Hindlimb muscle (tissue), 1 donor: ENCODE measurements at places on chromosomes 16 and 17. TPM values are rescaled to one million over a fixed set of nuclear protein-coding genes. Genes with fewer than 3 reads are reported as not detected.
A peak's percentile ranks its signal among the peaks of the same experiment; 100 is the strongest.

- no peak for DNase-seq
These were observed 7.0 kb downstream of the ZNF598 start for GRCh38 chr16:2002406-2003230.

- DNase-seq, result no peak
These were observed 13.0 kb upstream of the DHRS11 start for GRCh38 chr17:36578671-36579070.

GRCh38 chr16:82995286-82995923 is 368.6 kb downstream of the CDH13 start:
- DNase-seq, result no peak

- DNase-seq, result no peak
These were observed 7.2 kb downstream of the DLX3 start for GRCh38 chr17:49987681-49988441.

- DNase-seq, result no peak
These were observed 179.1 kb upstream of the CACNG5 start for GRCh38 chr17:66655861-66656260.

DNA sequence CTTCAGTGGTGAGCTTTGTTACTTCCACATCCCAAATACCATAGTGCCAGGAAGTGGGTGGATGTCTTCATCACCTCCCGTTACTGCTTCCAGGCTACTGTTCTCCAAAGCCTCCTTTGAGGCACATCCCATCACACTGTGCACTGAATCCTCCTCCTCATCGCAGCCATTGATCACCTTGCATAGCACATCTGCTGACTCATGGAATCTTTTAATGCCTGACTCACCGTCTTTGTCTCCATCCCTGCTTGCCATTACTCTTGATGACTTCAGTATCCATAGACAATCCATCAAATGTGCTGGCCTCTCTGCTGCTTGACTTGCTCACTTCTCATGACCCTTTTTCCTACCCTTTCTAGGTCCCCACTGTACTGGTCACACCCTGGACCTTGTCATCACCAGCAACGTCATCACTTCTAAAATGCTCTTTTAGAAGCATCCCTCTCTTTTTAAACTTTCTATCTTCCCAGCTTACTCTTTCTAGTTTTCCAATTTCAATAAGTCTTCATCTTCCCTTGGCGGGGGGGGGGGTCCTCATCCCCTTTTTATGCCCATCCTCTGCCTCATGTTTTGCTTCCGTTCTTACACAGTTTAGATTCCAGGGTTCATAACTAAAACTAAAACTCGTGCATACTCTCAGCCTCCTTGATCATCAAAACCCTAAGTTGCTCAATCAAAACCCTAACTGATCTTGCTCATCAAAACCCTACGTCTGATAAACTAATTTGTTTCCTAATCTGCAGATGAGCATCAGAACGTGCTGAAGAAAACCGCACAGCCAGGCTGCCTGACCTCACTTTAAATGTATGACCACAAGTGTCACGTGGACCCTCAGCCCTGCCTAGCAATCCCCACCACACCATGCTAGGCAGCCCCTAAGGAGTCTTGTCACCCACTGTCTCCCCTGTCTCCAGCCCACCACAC is 289.7 kb upstream of the ZFHX3 start:
- DNase-seq, result no peak

GRCh38 chr16:70433458-70434103 is 5.3 kb downstream of the ST3GAL2 start:
- peak; percentile 43 for DNase-seq

GRCh38 chr17:6097005-6097279 is 26.8 kb downstream of the WSCD1 start:
- no peak for DNase-seq

DNA sequence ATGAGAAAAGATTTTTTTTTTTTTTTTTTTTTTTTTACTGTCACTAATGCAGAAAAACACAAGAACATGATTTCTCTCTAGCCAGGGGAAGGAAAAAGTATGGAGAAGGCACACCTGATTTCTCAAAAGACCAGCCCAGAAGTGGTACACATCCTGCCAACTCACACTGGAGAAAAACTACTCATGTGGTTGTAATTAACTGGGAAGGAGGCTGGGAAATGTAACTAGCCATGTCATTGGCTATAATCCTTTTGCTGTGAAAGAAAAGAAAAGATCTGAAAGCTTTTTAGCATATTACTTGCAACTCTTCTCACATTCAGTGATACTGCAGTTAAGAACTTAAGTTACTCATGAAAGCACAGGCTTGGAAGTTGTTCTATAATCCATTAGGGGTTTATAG is 195.9 kb upstream of the PMFBP1 start:
- DNase-seq, result no peak

DNA sequence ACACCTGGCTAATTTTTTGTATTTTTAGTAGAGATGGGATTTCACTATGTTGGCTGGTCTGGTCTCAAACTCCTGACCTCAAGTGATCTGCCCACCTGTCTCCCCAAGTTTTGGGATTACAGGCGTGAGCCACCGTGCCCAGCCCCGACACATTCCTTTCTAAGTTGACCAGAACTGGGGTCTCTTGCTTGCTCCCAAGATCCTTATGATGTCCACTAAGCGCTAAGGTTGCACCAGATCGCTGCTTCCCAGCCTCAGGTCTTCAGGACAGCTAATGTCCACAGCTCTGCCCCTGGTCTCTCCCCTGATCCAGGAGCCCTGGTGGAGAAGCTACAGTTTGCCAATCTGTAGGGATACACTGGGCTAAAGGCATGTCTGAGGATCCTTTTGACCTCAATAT is 29.5 kb downstream of the NSMCE1 start:
- no peak for DNase-seq

DNA sequence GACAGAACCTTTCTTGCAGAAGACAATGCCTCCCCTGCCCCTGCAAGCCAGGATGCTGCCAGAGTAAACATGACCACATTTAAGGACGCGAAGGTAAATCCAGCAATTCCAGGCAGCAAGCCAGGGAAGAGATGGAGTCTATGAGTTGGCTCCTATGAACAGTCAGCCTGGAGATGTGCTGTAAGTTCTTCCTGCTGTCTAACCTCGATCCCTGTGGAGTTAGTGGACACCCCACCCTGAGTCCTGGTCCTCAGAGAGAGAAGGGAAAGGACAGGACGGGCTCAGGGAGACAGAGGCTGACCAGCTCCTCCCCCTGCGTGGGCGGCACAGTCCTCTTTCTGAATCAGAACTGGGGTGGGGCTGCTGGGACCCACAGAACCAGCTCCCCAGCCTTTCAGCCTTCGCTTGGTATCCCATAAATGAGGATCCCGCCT is 24.9 kb downstream of the CDC42EP4 start:
- DNase-seq, result no peak

GRCh38 chr17:8745586-8746500 is 1.2 kb upstream of the CCDC42 start:
- peak; percentile 80 for DNase-seq

DNA sequence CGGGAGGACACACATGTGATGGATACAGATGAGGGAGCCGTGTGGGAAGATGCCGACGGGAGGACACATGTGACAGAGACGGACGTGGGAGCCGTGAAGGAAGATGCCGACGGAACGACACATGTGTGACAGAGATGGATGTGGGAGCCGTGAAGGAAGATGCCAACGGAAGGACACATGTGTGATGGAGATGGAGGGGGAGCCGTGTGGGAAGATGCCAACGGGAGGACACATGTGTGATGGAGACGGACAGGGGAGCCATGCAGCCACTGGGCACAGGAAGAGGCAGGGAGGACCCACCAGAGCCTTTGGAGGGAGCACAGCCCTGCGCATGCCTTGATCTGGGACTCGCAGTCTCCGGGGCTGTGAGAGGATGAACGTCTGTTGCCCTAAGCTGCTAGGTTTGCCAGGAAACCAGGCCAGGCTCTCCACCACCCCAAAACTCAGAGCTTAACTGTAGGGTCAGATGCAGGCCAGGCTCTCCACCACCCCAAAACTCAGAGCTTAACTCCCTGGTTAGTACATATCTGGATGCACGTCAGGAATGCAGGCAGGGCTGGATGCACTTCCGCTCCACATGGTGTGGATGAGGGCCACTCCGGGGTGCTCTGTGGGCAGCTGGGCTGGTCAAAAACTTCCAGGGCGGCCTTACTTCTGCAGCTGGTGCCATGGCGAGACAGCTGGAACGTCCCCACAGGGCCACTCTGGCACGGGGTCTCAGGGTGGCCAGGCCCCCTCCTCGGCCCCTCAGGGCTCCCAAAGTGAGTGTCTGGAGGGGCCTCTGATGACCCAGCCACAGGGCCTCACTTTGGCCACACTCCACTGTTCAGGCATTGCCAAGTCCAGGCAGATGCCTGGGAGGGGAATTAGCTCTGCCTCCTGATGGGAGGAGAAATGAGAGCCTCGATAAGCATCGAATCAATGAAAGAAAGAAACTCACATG is 47.7 kb upstream of the ZNF469 start:
- DNase-seq, result no peak

DNA sequence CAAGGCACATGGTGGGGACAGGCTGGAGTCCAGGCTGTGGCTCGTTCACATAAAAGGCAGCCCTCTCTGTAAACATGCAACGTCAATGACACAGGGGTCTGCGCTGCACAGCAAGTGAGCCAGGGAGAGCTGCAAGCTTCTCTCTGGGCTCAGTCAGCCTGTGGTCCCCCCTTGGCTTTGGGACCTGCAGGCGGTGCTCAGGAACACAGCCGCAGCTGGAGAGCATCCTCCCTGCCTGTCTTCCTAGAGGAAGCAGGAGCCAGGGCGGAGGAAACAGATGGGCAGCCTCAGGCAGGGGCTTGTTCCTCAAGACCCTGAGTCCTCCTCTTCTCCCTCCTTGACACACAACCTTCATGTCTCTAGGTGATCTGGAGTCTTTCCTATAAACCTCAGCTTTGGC is 228.0 kb downstream of the C16orf78 start:
- no peak for DNase-seq

GRCh38 chr16:50880926-50881325 is 139.0 kb downstream of the CYLD start:
- no peak for DNase-seq

- peak; percentile 45 for DNase-seq
These were observed 163.5 kb downstream of the CCT6B start for GRCh38 chr17:34797720-34798119.

- DNase-seq, result no peak
These were observed 206.2 kb downstream of the PRKCB start for GRCh38 chr16:24041834-24042631.

DNA sequence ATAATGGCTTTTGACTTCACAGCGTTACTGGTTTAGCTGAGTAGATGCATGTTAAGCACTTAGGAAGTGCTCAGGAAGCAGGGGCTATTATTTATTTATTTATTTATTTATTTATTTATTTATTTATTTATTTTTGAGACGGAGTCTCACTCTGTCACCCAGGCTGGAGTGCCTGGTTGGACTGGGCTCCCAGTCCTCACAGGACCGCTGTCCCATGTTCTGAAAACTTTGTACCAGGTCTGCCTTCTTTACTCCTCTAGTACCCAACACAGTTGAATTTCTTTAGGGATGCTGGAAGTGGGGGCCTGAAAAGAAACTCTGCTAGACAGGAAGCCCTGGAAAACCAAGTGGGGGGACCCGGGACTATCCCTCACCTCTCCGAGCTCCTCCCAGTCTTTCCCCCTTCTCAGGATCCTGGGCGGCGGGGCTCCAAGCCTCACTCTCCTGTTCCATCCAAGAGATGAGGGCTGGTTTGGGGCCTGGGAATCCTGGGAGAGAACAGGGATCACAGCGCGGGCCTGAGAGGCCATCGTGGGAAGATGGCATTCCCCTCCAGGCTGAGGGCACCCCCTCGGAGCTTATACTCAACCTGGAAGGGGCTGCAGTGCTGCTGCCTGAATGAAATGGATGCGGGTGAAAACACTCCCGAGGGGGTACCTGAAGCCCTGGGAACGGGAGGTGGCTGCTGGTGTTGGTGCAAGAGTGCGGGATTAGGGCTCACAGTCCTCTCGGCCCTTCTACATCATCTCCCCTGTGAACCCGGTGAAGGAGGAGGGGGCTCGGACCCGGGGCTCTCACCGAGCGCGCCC is 674 bp downstream of the ZNF688 start:
- DNase-seq, result peak; percentile 62

- DNase-seq, result no peak
These were observed 22.0 kb downstream of the UBN1 start for GRCh38 chr16:4869147-4869805.

DNA sequence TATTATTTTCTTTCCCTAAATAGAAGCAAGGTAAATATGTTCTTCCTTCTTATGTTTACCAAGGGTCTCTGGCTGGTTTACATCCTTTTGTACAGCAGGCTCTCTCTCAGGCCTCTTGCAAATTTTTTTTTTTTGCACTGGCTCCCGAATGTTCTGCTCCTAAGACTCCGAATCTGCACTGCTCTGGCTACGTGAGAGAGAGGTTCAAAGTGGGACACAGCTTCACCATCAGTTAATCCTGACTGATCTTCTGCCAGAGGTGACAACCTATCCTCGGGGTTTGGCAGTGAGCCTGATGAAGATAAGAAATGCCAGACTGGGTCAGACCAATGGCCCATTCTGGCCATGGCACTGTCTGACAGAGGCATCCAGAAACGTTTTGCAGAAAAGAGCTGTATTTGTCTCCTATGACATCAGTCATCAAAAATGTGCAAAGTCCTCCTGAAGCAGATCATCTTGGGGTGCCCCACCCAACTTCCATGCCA is 136.9 kb downstream of the GRIN2A start:
- DNase-seq, result no peak

SLC2A4 gene
- 42.0 TPM for polyA plus RNA-seq

USP36 gene
- 30.5 TPM for polyA plus RNA-seq

PRDM7 gene
- polyA plus RNA-seq, result not detected

LRRC75A gene
- polyA plus RNA-seq, result 5.8 TPM

KRTAP2-1 gene
- not detected for polyA plus RNA-seq

CTRB2 gene
- 0.23 TPM for polyA plus RNA-seq

TBC1D3H gene
- polyA plus RNA-seq, result not detected

NUPR1 gene
- 29.7 TPM for polyA plus RNA-seq

TMEM238L gene
- 0.13 TPM for polyA plus RNA-seq
